ENCODE measurements at places on chromosomes 6 and 20.

DNA sequence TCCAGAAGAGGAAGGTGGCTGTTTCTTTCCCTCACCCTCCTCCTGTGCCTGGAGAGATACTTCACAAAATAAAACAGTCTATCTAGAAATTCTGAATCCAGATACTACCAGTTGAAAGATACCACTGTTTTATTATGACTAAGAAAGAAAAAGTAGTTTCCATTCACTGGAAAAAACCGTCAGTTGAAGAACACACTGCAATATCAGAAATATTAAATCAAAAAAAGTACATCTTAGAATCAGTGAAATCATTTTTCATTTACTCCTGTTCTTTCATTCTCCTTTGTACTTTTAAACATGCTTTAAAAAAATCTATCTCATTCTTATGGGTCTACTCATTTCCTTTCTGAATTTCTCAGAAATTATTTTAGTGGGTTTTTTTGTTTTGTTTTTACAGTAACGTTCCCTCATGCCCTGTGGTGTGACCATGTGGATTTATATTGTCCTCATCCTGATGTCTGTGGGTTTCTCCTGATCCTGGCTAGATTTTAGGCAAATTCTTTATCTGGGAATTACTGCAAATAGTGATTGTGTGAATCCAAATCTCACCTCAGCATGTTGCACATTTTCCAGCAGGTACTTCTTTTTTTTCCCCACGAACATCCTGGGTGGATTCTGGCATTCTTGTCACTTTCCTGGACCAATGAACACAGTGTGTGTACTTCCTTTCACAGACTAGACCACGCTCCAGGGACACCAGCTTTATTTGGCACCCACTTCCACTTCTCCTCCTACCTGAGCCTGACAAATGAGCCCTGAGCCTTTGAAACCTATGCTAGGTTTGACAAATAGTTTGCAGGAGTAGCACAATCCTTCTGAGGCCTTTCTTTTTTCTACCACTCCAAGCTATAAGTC is 114.0 kb upstream of the LAMP5 start:
- DNase-seq: no peak

- no peak for DNase-seq
These were observed 6.7 kb downstream of the RPRD1B start for GRCh38 chr20:38040276-38040675.

- DNase-seq: no peak
These were observed 33.9 kb downstream of the PPARD start for GRCh38 chr6:35376281-35376680.

GRCh38 chr20:15379681-15380296 is 1042.4 kb upstream of the FLRT3 start:
- no peak for DNase-seq

GRCh38 chr6:26379740-26380139 is 3.2 kb upstream of the BTN2A2 start:
- DNase-seq: no peak

DNA sequence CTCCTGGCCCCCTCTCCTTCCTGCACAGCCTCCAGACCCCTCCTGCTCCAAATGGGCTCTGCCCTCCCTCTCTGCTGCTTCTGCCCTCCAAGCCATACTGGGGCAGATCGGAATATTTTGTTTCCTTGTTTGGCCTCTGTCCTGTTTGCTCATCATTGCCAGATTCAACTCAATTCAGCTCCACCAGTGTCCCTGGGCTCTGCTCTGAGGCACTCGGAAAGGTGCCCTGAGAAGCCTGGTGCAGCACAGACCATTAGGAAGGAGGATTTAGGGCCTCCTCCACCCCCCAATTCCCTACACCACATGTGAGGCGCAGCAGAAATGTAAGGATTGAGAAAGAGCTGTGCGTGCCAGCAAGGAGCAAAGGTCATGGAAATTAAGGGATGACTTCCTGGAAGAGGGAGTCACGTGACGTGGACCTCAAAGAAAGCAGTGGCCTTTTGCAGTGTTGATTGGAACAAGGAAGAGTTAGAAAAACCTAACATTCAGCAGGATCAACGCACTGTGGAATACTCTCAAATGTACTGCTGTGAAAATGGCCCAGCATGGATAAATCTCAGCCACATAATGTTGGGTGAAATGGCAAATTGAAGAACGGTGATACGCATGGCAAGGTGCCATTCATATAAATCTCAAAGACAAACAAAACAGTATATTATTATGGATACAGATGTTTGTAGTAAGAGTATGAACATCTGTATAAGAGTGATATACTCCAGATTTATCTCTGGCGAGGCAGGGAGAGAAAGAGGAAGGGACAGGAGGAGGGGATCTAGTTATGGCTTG is 229.5 kb upstream of the RNF24 start:
- DNase-seq: no peak
